ENCODE measurements at places on chromosomes 6 and 20. TPM values are rescaled to one million over a fixed set of nuclear protein-coding genes. Genes with fewer than 3 reads are reported as not detected.

- H3K4me1 ChIP-seq: no peaks in the 10 kb centered on the region
- no peaks in the 10 kb centered on the region for H3K36me3 ChIP-seq
- no peak overlapping the region for H3K4me3 ChIP-seq
Measured at GRCh38 chr6:137323860-137324259, 104.7 kb upstream of the IFNGR1 start.

BACH2 gene
- 12.3 TPM for total RNA-seq

CDH4 gene
- total RNA-seq: 0.43 TPM

DNA sequence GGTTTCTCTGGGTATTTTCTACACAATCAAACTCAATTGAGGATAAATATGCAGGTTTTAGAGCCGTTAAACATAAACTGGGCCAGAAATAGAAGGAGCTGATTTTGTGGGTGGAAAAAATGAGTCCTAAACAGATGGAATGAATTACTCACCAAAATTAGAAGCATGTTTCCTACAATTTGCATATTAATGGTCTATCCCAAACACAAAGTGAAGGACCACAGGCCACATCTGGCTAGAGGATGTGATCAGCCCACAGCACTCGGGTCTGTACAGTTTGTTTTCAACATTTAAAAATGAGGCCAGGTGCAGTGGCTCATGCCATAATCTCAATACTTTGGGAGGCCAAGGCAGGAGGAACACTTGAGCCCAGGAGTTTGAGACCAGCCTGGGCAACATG, 296.3 kb downstream of the PREX1 start:
- H3K27me3 ChIP-seq: peaks cover 16% of the 10 kb centered on the region
- no peak overlapping the region for H3K4me3 ChIP-seq
- no peaks in the 10 kb centered on the region for H3K4me1 ChIP-seq
- no peaks in the 10 kb centered on the region for H3K36me3 ChIP-seq

C20orf96 gene
- 70.1 TPM for total RNA-seq

DNA sequence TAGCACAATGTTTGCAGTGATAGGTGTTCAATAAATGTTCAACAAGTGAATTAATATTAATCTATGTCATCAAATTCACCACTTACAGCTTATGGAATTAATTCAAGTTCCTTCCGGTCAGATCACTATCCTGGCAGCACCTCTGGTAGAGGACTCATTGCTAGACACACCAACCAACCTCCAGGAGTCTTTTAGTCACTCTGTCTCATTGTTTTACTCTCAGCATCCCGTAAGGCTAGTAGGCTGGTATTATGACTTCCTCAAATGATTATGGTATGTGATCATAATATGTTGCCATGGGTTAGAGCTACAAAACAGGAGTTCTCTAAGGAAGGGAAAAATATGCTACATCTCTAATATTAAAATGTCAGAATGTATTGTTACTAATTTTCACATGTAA, 21.7 kb upstream of the MMS22L start:
- no peak overlapping the region for H3K27ac ChIP-seq
- DNase-seq: no peak
- H3K4me3 ChIP-seq: no peak overlapping the region
- no peaks in the 10 kb centered on the region for H3K4me1 ChIP-seq
- no peaks in the 10 kb centered on the region for H3K36me3 ChIP-seq

CALHM6 gene
- total RNA-seq: 0.75 TPM

- H3K4me3 ChIP-seq: no peak overlapping the region
- DNase-seq: no peak
- peaks cover 13% of the 10 kb centered on the region for H3K36me3 ChIP-seq
Measured at GRCh38 chr6:166424431-166424830, 41.7 kb upstream of the MPC1 start.

- H3K36me3 ChIP-seq: no peaks in the 10 kb centered on the region
- H3K4me1 ChIP-seq: no peaks in the 10 kb centered on the region
- no peaks in the 10 kb centered on the region for H3K27me3 ChIP-seq
- DNase-seq: no peak
Measured at GRCh38 chr6:80647156-80647555, 540.7 kb downstream of the BCKDHB start.

SYNGAP1 gene
- total RNA-seq: 60.3 TPM

GRCh38 chr20:46324960-46325703, 16.8 kb upstream of the CDH22 start:
- no peak overlapping the region for H3K4me3 ChIP-seq
- no peaks in the 10 kb centered on the region for H3K36me3 ChIP-seq
- H3K4me1 ChIP-seq: no peaks in the 10 kb centered on the region
- H3K27me3 ChIP-seq: peaks cover 29% of the 10 kb centered on the region
- DNase-seq: no peak

- peak within 1 kb of the TSS; percentile 67 for H3K4me3 ChIP-seq
- H3K36me3 ChIP-seq: peaks cover 11% of the 10 kb centered on the region
- H3K4me1 ChIP-seq: no peaks in the 10 kb centered on the region
- H3K27me3 ChIP-seq: peaks cover 6% of the 10 kb centered on the region
- H3K27ac ChIP-seq: no peak within 1 kb of the TSS
Measured at GRCh38 chr20:63739130-63740069, at the start of gene SLC2A4RG. Gene SLC2A4RG (plus strand): TSS chr20:63739776. CDS start chr20:63739913, 137 bp downstream.

DNA sequence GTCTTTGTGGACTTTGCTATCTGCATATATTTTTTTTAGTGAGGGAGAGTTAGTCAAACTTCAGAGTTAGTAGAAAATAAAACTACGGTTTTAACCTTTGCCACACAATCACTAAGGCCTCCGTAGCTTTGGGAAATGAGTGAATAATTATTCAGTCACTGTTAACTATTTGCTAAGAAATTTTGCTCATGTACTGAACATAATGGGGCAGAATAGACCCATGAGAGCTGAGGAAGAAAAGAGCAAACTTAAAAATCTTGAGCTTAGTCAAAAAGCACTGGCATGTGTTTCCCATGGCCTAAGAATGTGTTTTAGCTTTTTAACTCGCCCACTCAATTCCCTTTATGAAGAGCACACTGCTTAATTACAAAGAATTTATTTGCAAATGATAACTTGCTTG, 60.4 kb upstream of the SUPT3H start:
- peaks cover 5% of the 10 kb centered on the region for H3K4me1 ChIP-seq
- H3K36me3 ChIP-seq: no peaks in the 10 kb centered on the region
- no peak overlapping the region for H3K4me3 ChIP-seq
- DNase-seq: no peak
- H3K27me3 ChIP-seq: peaks cover 10% of the 10 kb centered on the region
- H3K27ac ChIP-seq: no peak overlapping the region

GRCh38 chr6:151290877-151291721, 51.3 kb downstream of the AKAP12 start:
- peaks cover 9% of the 10 kb centered on the region for H3K4me1 ChIP-seq
- H3K4me3 ChIP-seq: no peak overlapping the region
- DNase-seq: no peak
- H3K27me3 ChIP-seq: peaks cover 85% of the 10 kb centered on the region
- H3K36me3 ChIP-seq: no peaks in the 10 kb centered on the region
- no peak overlapping the region for H3K27ac ChIP-seq

- peaks cover 10% of the 10 kb centered on the region for H3K4me1 ChIP-seq
- H3K36me3 ChIP-seq: peaks cover 1% of the 10 kb centered on the region
- no peak overlapping the region for H3K27ac ChIP-seq
- H3K4me3 ChIP-seq: no peak overlapping the region
- DNase-seq: no peak
- peaks cover 10% of the 10 kb centered on the region for H3K27me3 ChIP-seq
Measured at GRCh38 chr6:41621367-41621766, 16.9 kb upstream of the MDFI start.

GRCh38 chr6:169618526-169619490, 83.0 kb downstream of the WDR27 start:
- no peak overlapping the region for H3K27ac ChIP-seq
- H3K4me1 ChIP-seq: peaks cover 22% of the 10 kb centered on the region
- H3K27me3 ChIP-seq: no peaks in the 10 kb centered on the region

- H3K36me3 ChIP-seq: no peaks in the 10 kb centered on the region
- H3K27ac ChIP-seq: no peak overlapping the region
- no peaks in the 10 kb centered on the region for H3K27me3 ChIP-seq
- peaks cover 3% of the 10 kb centered on the region for H3K4me1 ChIP-seq
- H3K4me3 ChIP-seq: no peak overlapping the region
Measured at GRCh38 chr6:48766349-48766748, 655.4 kb upstream of the PTCHD4 start.

DNA sequence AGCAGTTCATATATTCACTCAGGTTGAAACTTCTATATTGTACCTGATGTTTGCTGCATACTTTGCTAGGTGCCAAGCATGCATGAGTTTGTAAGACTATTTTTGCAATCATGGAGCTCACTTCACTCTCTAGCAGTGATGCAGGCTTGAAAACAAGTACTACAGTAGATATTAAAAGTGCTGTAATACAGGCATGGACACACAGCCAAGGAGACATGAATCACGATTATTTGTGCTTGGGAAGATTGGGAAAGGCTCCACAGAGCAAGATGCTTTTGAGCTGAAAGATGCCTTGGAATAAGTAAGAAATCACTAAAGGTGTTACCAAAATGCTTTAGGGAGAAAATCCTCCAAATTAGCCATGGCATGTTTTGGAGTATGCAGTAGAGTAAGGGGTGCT, 427.4 kb downstream of the UTRN start:
- peaks cover 7% of the 10 kb centered on the region for H3K36me3 ChIP-seq
- H3K4me1 ChIP-seq: peaks cover 9% of the 10 kb centered on the region
- no peak overlapping the region for H3K4me3 ChIP-seq
- H3K27ac ChIP-seq: no peak overlapping the region
- H3K27me3 ChIP-seq: no peaks in the 10 kb centered on the region
- DNase-seq: no peak

GRCh38 chr6:136846046-136846445, 23.7 kb downstream of the PEX7 start:
- H3K27ac ChIP-seq: no peak overlapping the region
- H3K4me3 ChIP-seq: no peak overlapping the region
- H3K4me1 ChIP-seq: peaks cover 3% of the 10 kb centered on the region
- H3K27me3 ChIP-seq: no peaks in the 10 kb centered on the region
- peaks cover 35% of the 10 kb centered on the region for H3K36me3 ChIP-seq

- peaks cover 5% of the 10 kb centered on the region for H3K4me1 ChIP-seq
- H3K27ac ChIP-seq: peak overlapping the region; percentile 42
- DNase-seq: no peak
- no peaks in the 10 kb centered on the region for H3K36me3 ChIP-seq
- no peak overlapping the region for H3K4me3 ChIP-seq
Measured at GRCh38 chr6:25154034-25154596, 125.1 kb upstream of the CARMIL1 start.

DNAH8 gene
- total RNA-seq: 0.12 TPM

GRCh38 chr6:14194976-14195375, 77.4 kb downstream of the CD83 start:
- H3K27me3 ChIP-seq: peaks cover 88% of the 10 kb centered on the region
- H3K4me3 ChIP-seq: no peak overlapping the region
- peaks cover 3% of the 10 kb centered on the region for H3K4me1 ChIP-seq
- H3K36me3 ChIP-seq: no peaks in the 10 kb centered on the region

DNA sequence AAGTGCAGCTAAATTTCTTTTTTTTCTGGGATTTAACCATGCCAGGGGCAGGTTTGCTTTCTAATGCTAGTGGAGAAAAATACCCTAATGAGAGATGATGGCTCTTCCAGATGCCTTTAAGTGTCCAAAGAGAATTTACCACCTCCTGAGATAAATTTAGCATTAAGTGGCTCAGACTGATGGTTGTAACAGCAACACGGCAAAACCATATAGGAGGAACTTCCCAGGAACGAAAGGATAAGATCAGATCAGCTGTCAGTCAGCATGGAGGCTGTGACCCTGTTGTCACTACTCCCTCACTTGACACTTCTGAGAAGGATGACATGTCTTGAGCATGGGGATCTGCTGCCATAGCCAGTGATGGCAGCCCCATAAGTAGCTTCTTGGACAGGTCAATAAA, 860.0 kb downstream of the QKI start:
- no peaks in the 10 kb centered on the region for H3K4me1 ChIP-seq
- H3K27ac ChIP-seq: no peak overlapping the region
- H3K36me3 ChIP-seq: no peaks in the 10 kb centered on the region
- no peak for DNase-seq
- H3K4me3 ChIP-seq: no peak overlapping the region
- no peaks in the 10 kb centered on the region for H3K27me3 ChIP-seq

- H3K4me1 ChIP-seq: no peaks in the 10 kb centered on the region
- no peak for DNase-seq
- H3K4me3 ChIP-seq: no peak overlapping the region
- peaks cover 5% of the 10 kb centered on the region for H3K36me3 ChIP-seq
Measured at GRCh38 chr20:46672543-46673148, 16.6 kb downstream of the TP53RK start.

- H3K36me3 ChIP-seq: peaks cover 1% of the 10 kb centered on the region
- H3K27me3 ChIP-seq: no peaks in the 10 kb centered on the region
- H3K4me3 ChIP-seq: peak overlapping the region; percentile 95
- peaks cover 7% of the 10 kb centered on the region for H3K4me1 ChIP-seq
Measured at GRCh38 chr20:51768759-51769517, 748 bp upstream of the ATP9A start.

HUS1B gene
- total RNA-seq: 1.3 TPM

PLG gene
- total RNA-seq: 1.9 TPM

OVOL2 gene
- 5.4 TPM for total RNA-seq

GRCh38 chr6:149246691-149247384, 70.7 kb upstream of the TAB2 start:
- H3K27me3 ChIP-seq: peaks cover 38% of the 10 kb centered on the region
- no peak overlapping the region for H3K27ac ChIP-seq
- no peaks in the 10 kb centered on the region for H3K36me3 ChIP-seq
- H3K4me1 ChIP-seq: peaks cover 8% of the 10 kb centered on the region
- no peak for DNase-seq

GCLC gene
- total RNA-seq: 34.2 TPM

POFUT1 gene
- 48.7 TPM for total RNA-seq

GRCh38 chr20:10687895-10688294, 14.1 kb upstream of the JAG1 start:
- peaks cover 2% of the 10 kb centered on the region for H3K4me1 ChIP-seq
- H3K27ac ChIP-seq: no peak overlapping the region
- H3K27me3 ChIP-seq: peaks cover 2% of the 10 kb centered on the region
- DNase-seq: no peak
- H3K4me3 ChIP-seq: no peak overlapping the region
